NCI-H1436 (cell line): ENCODE measurements at places on chromosomes 11 and 22.

- DNase-seq = no peak
Measured at GRCh38 chr22:24953384-24954113, 1.0 kb downstream of the KIAA1671 start.

- DNase-seq = no peak
Measured at GRCh38 chr11:69640260-69640994, 529 bp upstream of the CCND1 start.

GRCh38 chr11:96065379-96065778 is 141.5 kb upstream of the MTMR2 start:
- DNase-seq = no peak

- DNase-seq = no peak
Measured at GRCh38 chr11:73759610-73760134, 1.2 kb downstream of the RAB6A start.

DNA sequence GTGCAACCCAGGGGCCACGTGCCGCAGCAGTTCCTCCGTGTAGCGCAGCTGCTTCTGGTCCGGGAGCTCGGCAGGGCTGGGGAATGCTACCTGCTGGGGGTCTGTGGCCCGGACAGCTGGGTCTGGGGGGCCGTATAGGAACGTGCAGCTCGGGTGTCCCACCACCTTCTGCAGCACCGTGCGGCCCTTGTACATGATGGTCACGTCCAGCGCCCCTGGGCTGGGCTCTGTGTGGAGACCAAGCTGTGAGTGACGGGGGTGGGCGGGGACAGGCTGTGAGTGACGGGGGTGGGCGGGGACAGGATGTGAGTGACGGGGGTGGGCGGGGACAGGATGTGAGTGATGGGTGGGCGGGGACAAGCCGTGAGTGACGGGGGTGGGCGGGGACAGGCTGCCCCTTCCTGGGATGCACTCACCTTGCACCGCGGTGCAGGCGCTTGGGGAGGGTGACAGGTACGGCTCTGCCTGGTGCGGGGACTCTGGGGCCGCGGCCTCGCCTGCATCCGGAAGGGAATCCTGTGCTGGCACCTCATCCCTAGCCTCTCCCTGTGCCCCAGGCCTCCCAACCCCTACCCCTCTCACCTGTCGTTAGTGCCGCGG is 2.3 kb downstream of the IRF7 start:
- DNase-seq = peak; percentile 71

DNA sequence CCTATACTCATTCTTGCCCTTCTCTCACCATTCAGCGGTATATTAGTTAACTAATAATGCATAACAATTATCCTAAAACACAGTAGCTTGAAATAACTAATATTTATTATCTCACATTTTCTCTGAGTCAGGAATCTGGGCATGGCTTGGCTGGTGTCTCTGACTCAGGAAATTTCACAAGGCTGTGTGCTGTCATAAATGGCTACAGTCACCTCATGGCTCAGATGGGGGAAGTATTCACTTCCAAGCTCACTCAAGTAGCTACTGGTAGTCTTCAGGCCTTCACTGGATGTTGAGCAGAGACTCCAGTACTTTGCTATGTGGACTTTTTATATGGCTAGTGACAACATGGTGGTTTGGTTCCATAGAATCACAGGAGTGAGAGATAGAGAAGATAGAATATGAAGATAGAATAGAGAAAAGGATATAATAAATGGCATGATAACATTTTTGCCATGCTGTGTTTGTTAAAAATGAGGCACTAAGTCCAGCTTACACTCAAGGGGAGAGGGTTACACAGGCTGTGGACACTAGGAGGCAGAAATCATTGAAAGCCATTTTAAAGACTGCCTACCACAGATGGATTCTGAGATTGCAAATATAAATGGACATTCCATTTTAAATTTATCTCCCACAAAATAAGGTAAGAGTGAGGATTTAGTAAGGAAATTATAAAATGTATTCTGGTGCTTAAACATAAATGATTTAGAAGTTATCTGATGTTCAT is 997.8 kb upstream of the CHORDC1 start:
- DNase-seq = no peak

DNA sequence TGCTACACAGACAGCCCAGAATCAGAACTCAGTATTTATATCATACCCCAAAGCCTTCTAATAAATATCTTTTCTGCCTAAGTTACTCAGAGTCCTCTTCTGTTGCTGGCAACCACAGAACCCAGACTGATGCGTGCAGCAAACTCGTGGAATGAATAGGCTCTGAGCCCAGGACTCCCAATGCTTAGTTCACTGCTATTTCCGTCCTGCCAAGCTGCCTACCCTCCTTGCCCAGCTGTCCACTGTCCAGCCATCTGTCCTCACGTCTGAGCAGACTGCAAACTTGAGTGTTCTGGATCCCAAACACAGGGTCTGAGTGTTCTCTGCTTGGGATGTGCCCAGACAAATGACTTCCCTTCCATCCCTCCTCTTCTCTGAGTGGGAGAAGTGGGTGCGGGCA is 19.4 kb downstream of the PTPN5 start:
- no peak for DNase-seq

GRCh38 chr11:35272391-35272902 is 133.5 kb downstream of the CD44 start:
- no peak for DNase-seq

GRCh38 chr22:43995798-43996169 is 28.3 kb upstream of the PARVB start:
- no peak for DNase-seq

- no peak for DNase-seq
Measured at GRCh38 chr22:24494528-24495364, at the start of gene UPB1. UPB1 (plus strand) TSS chr22:24495332; CDS start chr22:24495404, 72 bp downstream.

GRCh38 chr11:121099885-121100284 is 1.2 kb upstream of the TECTA start:
- DNase-seq = no peak

DNA sequence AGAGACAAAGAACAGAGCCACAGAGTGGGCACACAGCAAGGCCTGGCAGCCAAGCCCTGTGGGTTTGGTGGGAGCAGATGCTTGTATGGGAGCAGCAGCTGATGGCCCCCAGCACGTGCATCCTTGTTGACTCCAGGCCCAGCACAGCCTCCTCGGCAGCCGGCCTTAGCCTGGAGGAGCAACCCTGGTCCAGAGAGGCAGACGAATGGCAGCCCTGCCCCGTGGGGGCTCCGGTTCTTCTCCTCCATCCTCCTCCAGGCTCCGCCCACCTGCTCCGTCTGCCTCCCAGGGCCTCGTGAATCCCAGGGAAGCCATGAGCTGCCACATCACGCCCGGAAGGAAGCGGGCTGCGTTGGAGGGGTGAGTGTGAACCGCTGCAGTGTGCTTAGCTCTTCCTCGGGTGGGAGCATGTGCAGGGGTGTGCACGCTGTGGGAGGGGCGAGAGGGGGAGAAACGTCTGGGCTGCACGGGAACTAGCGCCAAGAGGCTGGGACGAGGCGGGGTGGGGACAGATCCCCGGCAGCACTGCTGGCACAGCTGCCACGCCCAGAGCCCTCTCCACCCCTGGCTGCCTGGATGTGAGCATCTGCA is 36.3 kb upstream of the JAM3 start:
- no peak for DNase-seq

GRCh38 chr22:23225724-23226496 is 45.6 kb downstream of the BCR start:
- DNase-seq = no peak

DNA sequence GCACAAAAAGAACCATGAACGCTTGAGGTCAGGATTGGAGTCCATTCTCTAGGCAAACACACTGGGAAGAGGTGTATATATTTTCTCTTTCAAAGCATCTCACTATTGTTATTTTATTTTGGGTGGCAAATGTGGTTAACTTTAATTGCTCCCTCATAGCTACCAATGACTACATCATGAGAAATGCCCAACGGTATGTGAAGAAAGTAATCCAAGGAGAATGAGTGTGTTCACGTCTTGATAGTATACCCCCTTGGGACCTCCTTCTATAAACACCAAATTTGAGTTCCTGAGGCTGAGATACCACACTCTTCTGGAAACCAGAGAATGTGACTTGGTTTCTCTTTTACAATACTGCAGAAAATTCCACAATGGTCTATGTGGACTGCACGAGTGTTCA is 15.8 kb downstream of the OR8D1 start:
- DNase-seq = no peak

GRCh38 chr11:34027516-34028408 is 23.8 kb upstream of the CAPRIN1 start:
- no peak for DNase-seq

- no peak for DNase-seq
Measured at GRCh38 chr11:115383431-115383830, 120.8 kb downstream of the CADM1 start.

DNA sequence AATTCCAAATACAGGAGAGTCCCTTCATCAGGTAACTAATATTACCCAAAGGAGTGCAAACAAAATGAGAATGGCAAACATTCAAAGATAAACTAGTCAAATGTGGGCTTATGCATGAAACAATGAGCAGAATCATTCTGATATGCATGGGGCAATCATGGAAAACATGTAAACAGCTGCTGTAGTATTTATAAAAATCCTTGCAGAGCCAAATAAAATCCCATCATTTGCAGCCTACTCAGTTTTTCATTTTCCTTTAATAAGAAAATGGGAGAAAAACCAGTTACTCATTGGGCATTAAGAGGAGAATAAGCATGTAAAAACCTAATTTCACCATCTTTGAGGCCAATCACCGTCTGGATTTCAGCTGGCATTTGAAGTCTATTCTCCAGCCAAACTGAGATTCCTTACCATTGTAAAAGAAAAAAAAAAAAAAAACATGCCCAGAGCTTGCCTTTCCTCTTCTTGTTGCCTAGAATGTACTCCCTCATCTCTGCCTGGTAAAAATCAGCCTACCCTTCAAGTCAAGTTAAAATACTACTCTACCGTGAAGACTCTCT is 249.1 kb downstream of the TTC28 start:
- DNase-seq = no peak

DNA sequence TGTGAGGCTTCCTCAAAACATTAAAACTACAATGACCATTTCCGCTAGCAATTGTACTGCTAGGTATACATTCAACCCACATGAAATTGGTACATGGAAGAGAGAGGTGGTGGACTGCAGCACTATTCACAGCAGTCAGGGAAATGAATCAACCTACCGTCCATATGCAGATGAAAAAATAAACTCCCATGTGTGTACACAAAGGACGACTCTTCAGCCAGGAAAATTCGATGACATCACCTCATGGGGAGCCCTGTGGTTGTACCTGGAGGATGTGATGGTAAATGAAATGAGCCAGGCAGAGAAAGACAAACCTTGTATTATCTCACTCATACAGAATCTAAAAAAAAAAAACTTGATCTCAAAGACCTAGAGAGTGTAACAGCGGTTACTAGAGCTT is 23.3 kb downstream of the RFPL3 start:
- DNase-seq = no peak

GRCh38 chr22:26023104-26023775 is 146.0 kb upstream of the SEZ6L start:
- DNase-seq = no peak

DNA sequence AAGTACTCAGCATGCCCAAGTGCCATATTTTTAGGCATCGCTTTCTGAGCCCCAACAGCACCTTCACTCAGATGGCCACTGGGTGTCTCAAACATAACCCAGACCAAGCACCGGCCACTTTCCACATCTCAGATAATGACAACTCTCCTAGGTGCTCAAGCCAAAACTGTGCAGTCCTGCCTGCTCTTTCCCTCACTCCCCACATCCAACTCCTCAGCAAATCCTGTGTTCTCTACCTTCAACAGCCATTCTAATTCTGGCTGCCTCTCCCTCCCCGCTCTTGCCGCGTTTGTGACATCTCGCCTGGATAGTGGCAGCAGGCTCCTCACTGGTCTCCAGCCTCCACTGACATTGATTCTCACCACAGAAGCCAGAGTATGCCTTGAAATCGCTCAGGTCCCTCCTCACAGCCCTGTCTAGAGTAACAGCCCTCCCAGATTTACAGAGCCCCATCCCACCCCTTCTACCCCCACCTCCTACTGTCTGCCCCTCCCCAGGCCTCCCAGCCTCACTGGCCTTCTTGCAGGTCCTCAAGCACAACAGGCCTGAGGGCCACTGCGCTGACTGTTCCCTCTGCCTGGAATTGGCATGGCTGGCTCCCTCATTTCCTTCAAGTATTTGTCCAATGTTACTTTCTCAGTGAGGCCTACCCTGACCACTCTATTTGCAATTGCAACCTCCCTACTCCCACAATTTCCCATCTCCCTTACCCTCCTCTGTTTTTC is 1.3 kb upstream of the PHETA2 start:
- no peak for DNase-seq

- no peak for DNase-seq
Measured at GRCh38 chr11:27002838-27003237, 8.9 kb downstream of the FIBIN start.

DNA sequence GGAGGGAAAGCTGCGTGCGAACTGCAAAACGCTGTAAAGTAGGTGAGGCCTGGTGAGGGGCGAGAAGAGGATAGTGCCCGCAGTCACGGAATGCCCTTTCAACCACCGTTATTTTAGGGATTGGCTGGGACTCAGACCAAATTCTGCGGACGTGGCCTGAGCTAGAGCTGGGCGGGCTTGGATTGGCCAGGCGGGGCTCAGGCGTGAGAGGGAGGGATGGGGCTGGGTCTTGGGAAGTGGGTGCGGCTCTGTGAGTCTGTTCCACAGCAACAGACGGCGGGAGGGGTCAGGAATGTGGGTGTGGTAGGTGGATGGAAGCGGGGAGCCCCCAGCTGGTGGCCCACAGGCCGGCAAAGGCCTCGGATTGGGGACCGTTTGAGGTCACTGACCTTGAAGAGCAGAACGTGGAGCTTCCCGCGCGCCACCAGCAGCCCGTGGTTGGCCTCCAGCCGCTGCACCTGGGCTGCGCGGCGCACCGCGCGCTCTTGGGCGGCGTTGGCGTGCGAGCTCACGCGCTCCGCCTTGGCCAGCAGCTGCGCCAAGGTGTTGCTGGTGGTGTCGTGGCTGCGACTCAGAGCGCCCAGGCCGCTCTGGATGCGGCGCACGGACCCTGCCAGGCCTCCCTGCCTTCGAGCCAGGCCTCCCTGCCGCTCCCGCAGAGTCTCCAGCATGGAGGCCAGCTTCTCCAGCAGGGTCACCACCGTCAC is 444 bp downstream of the CAVIN3 start:
- DNase-seq = no peak

- DNase-seq = no peak
Measured at GRCh38 chr22:42371099-42371498, 61.1 kb downstream of the NFAM1 start.

DNA sequence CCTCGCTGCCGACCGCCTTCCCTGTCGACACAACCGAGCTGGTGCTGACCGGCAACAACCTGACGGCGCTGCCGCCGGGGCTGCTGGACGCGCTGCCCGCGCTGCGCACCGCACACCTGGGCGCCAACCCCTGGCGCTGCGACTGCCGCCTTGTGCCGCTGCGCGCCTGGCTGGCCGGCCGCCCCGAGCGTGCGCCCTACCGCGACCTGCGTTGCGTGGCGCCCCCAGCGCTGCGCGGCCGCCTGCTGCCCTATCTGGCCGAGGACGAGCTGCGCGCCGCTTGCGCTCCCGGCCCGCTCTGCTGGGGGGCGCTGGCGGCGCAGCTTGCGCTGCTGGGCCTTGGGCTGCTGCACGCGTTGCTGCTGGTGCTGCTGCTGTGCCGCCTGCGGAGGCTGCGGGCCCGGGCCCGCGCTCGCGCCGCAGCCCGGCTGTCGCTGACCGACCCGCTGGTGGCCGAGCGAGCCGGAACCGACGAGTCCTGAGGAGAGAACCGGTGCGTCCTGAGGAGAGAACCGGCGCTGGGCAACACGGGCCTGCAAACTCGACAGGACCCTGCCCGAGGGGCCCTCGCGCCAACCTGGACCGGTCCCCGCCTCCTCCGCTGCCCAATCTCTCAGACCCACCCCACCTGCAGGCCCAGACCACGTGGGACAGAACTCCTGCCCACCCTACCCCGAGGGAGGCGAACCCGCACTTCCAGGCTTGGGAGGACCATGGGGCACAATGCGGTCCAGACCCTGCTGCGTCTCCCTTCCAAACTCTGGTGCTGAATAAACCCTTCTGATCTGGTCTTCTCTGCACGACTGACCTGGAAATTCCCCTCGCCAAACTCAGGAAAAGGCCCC is 866 bp downstream of the GP1BB start:
- DNase-seq = no peak
